CD4-positive, alpha-beta T cell (primary cell): ENCODE measurements at places on chromosomes 6 and 20.

- peak; percentile 8 for DNase-seq
Observed at GRCh38 chr6:131062241-131063027, 611 bp downstream of the EPB41L2 start.

- no peak for DNase-seq
Observed at GRCh38 chr6:160238761-160239751, 19.6 kb downstream of the SLC22A2 start.

GRCh38 chr20:54429364-54429763 is 46.0 kb upstream of the DOK5 start:
- DNase-seq, result no peak

DNA sequence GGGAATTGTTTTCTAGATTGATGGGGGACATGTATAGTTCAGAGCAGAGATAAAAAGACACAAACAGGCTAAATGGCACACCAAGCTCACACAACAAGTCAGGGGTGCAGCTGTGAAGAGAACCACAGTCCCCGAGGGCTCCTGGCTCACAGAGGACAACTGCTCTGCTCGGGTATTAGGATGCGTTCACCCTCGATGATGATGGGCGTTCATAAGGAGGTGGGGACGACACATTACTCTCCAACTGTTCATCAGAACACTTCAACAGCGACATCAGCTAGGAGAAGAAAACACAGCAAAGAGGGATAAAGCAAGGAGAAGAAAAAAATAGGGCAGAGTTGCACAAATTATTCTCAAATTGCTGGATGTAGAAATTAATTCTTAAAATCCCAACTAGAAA is 174.8 kb upstream of the RREB1 start:
- DNase-seq, result no peak

DNA sequence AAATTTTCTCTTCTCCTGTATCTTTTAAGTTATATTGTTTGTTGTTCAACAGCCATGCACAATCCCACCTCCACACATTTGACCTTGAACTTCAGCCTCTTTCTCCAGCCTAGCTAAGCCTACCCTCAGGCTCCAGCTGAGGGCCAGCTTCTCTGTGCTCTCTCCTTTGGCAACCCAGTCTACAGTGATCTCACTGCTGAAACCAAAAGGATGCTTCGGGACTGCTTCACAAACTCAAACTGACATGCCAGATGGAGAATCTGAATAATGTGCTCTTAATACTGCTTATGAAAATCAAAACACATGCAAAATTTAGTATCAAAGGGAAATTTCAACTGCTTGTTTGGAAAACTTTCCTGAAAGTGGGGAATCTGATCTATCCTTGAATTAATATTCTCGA is 16.1 kb upstream of the RIN2 start:
- no peak for DNase-seq

DNA sequence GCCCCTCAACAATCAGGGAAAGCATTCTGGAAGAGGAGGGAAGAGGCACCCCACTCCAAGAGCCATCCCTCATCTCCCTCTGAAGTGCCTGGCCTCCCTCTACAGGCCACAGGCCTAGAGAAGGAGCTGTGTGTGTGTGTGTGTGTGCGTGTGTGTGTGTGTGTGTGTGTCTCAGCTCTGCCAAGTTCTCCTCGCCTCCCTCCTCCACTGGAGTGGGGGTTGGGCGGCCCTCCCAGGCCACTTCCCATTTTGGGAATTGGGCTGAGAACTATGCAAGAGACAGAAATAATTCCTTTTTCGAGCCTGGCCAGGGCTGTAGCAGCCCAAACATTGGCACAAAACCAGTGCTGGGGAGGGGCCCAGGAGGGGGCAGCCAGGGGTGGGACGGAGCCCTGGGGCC is 35.7 kb downstream of the KCNB1 start:
- no peak for DNase-seq

- DNase-seq, result no peak
Observed at GRCh38 chr20:31764641-31765305, 25.7 kb downstream of the TPX2 start.

- DNase-seq, result no peak
Observed at GRCh38 chr6:169300916-169301315, 47.3 kb upstream of the THBS2 start.

- no peak for DNase-seq
Observed at GRCh38 chr6:39092124-39092523, 22.9 kb downstream of the SAYSD1 start.

GRCh38 chr6:80339421-80339820 is 232.9 kb downstream of the BCKDHB start:
- no peak for DNase-seq

DNA sequence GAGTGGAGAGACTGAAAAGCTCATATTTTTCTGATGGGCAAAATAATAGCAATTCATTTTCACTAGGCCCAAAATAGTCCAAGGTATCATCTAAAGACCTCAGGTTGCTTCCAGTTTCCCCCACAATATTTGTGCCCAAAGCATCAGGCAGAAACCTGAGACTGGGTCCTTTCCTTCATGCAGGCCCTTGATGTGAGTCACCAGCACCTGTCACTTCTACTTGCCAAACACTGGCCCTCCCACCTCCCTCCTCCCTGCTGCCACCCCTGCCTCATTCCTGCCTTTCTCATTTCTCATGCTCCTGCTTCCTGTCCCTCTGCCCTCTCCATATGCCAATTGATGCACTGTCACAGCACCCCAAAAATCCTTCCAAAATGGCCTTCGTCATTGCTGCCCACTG is 230.4 kb upstream of the CST7 start:
- no peak for DNase-seq

- no peak for DNase-seq
Observed at GRCh38 chr6:134261766-134262165, 56.1 kb downstream of the SGK1 start.

DNA sequence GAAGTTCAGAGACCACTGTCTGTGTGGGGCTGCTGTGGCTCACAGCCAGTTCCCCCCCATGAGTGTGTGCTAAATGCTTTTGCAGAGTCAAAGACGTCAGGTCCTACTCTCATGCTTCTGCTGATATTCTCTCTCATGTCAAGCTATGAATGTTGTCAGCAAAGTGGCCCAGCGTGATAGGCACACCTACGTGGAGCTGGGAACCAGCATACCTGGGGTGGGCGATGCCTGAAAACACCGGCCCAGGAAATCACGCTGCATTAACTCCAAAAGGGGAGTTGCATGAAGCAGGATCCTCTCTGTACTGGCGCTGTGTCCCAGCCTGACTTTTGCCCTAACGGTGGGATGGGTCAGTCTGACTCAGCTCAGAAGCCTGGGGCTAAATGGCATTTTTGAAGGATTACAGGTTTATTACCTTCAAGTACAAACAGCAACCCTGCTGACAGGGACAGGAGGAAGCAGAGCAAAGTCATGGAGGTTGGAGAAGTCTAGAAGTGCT is 9.0 kb upstream of the MRPS10 start:
- DNase-seq, result no peak

DNA sequence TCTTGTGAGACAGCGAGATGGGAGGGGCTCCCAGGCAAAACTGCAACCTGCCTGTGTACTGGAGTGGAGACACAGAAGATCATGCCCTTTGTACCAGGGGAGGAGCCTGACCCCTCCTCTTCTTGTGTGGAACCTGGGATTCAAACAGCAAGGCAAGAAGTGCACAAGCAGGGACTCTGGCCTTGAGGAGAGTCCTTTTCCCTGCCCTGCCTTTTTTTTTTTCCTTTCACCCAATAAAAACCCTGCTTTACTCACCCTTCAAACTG is 251.8 kb upstream of the OPRM1 start:
- no peak for DNase-seq

GRCh38 chr6:80728101-80728750 is 621.8 kb downstream of the BCKDHB start:
- no peak for DNase-seq

DNA sequence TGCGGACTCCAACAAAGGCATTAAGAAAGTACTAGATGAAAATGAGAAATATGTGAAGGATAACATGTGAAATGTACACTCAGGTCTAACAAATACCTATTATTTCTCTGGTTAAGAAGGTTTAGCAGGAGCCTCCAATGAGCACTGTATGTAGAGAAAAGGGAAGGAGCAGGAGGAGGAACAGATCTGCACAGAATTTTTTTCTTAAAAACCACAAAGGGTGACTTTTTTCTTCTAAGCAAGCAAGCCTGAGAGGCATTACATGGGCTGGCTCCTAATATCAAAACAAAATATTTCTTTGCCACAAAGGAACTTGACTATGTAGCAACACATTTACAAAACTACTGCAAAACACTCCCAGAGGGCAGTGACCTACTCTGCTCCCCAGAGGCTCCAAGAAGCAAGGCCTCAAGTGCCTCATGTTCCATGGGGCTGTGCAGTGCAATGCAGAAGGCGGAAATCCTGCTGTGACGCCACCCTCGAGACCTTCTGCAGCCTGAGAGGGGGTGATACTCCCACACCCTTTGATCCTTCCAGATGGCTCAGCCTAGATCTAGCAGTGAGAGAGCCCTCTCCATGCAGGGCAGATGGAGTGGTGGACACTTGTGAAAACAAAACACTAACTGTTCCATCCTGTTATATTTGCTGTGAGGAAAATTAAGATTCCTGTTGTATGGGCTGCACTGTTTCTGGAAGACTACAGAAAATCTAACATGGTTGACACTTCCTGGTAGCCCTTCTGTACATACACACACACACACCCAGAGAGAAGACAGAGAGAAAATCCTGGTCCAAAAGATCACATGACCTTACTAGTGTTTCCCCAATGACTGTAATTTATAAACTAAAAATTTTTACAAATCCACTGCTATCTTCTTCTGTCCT is 36.0 kb upstream of the SMIM29 start:
- DNase-seq, result no peak

DNA sequence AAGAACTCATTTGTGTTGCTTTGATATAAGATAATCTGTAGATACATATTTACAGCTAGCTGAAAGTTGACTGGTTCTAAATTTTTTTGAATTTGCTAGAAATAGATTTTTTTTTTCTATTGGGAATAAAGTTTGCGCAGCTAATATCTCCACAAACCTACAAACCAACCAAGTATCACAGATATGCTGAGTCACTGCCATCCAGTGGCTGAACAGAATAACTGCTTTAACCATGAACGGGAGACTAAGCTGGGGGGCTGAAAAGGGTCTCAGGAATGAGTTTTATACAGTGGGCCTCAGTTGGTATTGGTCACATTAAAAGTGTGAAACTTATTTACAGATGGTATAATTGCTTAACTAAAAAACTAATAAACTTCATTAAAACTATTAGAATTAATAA is 326.7 kb upstream of the CNR1 start:
- no peak for DNase-seq

DNA sequence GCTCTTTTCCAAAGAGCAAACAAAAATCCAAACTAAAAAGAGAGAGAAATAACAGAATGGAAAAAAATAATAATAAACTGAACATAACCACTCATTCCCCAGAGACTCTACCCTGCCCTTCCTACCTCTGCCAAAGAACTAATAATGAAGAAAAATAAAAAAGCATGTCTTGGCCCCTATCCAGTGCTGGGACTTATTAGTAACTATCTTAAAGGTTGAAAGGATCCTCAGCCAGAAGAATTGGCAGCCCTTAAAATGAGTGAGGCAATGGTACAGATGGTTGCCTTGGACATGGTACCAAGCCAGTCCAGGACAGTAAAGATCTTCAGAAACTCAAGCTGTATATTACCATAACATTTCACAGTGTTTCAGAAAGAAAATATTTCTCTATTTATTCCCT is 279.3 kb downstream of the HACE1 start:
- no peak for DNase-seq

DNA sequence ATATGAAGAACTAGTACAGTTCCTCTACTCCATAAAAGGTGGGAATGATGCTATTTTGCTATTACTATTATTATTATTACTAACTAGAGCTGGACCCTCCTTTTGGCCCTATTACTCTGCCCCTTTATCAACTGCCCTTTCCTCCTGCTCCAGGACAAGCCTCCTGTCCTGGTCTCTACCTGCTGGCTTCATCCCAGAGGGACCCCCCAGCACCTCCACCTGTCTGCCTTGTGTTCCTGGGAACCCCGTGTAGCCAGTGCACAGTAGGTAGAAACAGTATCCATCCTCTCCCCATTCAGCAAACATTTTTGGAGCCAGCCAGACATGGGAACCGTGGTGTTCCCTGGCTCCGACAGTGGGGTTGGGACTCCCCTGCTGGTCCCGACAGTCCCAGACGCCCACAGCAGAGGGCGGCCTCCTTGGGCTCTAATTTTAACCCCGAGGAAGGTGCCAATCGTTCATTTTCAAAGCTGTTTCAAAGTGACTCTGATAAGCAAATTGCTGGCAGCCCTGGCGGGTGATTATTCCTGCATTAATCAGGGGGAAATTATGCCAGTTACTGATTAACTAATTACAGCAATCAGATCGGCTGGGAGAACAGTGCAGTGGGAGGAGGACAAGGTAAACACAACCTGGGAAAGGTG is 44.2 kb upstream of the MDGA1 start:
- DNase-seq, result no peak

- no peak for DNase-seq
Observed at GRCh38 chr6:52497652-52498408, 77.7 kb downstream of the EFHC1 start.

- DNase-seq, result no peak
Observed at GRCh38 chr6:40227735-40228134, 293.5 kb upstream of the MOCS1 start.

DNA sequence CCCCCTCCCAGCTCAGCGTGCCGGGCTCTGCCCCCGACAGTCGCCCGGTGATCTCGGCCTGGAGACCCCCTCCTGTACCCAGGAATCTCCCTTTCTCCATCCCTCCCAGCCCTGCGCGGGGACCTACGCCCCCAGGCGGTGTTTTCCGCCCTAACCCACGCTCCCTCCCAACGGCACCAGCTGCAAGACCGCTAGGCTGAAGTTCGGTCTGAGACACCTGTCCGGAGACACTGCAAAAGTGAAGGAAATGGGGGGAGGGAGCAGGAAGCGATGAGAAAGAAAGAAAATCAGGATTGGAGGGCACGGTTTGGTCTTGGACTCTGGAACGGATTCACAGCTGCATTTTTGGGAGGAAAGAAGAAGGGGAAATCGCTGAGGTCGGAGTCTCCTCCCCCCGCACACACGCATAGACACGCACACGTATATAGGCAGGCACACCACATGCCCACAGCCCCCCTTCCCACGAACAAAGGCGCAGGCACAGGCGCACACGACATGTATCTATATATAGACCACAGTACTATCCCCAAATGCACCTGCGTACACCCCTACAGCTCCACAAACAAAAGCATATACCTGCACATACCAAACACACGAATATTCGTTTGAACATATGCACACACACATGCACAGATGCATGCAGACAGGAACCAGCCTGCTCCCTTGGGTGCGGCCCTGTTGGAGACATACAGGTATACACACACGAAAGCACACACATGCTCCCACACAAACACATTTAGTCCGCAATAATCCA is 1.0 kb downstream of the SLC32A1 start:
- DNase-seq, result no peak

GRCh38 chr20:1900321-1900801 is 5.2 kb downstream of the SIRPA start:
- no peak for DNase-seq

- no peak for DNase-seq
Observed at GRCh38 chr6:122838060-122838780, 49.2 kb downstream of the SMPDL3A start.

GRCh38 chr6:35432291-35432690 is 19.8 kb upstream of the FANCE start:
- DNase-seq, result no peak

DNA sequence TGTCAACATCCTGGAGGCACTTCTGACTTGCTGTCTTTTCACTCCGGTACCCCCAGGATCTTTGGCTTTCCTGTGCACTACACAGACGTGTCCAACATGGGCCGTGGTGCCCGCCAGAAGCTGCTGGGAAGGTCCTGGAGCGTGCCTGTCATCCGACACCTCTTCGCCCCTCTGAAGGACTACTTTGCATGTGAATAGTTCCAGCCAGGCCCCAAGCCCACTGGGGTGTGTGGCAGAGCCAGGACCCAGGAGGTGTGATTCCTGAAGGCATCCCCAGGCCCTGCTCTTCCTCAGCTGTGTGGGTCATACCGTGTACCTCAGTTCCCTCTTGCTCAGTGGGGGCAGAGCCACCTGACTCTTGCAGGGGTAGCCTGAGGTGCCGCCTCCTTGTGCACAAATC is 12.0 kb upstream of the MAPRE1 start:
- no peak for DNase-seq
